Esophagus squamous epithelium (tissue), 5 donors: ENCODE measurements at places on chromosomes 6 and 20.

DNA sequence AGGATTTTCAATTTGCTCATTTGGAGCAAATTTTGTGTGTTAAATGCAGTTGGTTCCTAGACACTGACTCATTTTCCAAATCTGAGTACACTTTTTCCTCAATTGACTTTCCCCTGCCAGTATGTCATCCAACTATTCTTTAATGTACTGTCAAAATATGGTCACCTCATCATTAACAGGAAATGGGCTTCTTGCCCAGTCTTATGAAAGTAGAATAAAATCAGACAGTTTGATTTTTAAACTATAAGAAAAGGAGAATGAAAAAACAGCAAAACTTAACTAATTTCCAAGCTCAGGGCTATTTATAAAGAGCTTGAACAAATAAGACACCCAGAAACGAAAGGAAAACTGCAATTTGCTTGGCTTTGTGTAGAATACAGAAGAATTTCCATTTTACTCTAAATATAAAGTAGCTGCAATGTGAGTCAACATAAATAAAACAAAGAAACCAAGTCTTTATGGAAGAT lies 43.7 kb upstream of the RAB23 start:
- DNase-seq = no peak

- no peak for DNase-seq
Observed at GRCh38 chr6:10405513-10405900, 9.4 kb downstream of the TFAP2A start.

DNA sequence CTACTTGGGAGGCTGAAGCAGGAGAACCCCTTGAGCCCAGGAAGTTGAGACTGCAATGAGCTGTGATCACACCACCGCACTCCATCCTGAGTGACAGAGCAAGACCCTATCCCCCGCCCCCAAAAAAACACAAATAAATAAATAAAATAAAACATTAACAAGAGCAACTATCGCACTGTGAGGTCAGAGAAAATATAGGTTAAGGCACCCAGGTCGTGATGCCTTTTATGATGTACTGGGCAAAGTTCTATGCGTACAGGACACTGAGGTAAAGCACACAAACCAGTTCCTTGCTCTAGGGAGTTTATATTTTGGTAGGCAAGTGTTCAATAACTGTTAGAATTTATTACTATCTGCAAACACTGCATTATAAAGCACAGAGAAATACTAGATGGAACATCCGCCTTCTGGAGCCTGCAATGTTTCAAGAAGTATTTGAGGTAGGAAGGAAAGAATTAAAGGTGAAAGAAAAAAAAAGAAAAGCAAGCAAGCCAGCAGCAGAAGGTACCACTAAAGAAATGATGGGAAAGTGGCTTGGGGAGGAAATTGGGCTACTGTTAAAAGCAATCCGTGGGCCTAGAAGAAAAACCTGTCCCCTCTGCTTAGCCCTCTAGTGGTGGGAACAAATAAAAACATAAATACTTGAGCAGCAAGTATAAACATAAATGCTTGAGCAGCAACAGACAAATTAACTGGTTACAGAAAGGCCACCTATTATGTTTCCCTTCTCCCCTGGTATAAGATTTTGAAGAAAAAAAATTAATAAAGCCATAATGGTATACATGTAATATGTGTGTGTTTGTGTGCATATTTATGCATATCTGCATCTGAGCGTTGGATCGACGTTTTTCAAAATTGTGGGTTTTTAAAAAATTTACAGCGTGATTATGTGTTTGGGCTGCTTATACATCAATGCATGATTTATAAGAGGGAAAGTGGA lies 128.0 kb downstream of the PHACTR1 start:
- DNase-seq = no peak

GRCh38 chr6:143233554-143234285 lies 173.0 kb downstream of the AIG1 start:
- no peak for DNase-seq

- DNase-seq = no peak
Observed at GRCh38 chr20:3733119-3733995, 872 bp downstream of the HSPA12B start.

- no peak for DNase-seq
Observed at GRCh38 chr20:53598140-53599043, 4.8 kb upstream of the ZNF217 start.

DNA sequence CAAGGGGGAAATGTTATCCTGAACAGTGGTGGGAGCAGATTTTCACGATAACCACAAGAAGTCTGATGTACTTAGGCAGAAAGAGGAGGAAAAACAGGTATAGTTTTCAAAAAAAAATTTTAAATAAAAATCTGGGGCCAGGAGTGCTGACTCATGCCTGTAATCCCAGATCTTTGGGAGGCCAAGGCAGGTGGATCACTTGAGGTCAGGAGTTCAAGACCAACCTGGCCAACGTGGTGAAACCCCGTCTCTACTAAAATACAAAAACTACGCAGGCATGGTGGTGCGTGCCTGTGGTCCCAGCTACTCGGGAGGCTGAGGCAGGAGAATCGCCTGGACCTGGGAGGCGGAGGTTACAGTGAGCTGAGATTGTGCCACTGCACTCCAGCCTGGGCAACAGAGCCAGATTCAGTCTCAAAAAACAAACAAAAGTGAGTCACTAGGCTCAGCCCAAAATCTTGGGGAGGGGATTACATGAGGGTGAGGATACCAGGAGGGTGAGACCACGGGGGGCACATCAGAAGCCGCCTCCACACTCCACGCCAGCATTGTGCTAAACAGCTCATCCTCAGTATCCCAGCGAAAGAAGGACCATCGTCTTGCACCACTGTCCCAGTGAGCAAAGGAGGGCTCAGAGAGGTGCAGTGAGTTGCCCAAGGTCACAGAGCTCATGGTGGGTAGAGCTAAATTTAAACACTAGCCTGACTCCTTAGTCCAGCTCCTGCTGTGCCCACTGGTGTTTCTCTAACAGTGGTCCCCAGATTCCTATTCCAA lies 33.7 kb downstream of the BCAS4 start:
- DNase-seq = no peak

- DNase-seq = no peak
Observed at GRCh38 chr6:79635232-79635543, 4.1 kb downstream of the SH3BGRL2 start.

- DNase-seq = no peak
Observed at GRCh38 chr6:124660185-124660584, 302.1 kb upstream of the RNF217 start.

DNA sequence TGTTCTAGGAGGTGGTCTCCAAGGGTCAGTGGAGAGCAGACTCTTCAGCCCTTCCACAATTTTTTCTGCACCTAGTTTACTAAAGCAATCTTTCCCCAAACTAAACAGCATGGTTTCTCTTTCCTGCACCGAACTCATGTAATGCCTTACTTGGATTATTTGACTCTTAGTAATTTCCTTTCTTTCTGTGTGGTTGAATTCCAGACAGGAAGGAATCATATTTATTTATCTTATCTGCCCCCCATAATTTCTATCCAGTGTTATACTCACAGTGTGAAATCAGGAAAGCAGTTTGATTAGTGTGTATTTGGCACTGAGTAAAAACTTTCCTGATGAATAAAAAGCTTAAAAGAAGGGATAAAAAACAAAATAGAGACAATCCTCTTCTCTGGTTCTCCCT lies 140.3 kb upstream of the STMND1 start:
- no peak for DNase-seq

DNA sequence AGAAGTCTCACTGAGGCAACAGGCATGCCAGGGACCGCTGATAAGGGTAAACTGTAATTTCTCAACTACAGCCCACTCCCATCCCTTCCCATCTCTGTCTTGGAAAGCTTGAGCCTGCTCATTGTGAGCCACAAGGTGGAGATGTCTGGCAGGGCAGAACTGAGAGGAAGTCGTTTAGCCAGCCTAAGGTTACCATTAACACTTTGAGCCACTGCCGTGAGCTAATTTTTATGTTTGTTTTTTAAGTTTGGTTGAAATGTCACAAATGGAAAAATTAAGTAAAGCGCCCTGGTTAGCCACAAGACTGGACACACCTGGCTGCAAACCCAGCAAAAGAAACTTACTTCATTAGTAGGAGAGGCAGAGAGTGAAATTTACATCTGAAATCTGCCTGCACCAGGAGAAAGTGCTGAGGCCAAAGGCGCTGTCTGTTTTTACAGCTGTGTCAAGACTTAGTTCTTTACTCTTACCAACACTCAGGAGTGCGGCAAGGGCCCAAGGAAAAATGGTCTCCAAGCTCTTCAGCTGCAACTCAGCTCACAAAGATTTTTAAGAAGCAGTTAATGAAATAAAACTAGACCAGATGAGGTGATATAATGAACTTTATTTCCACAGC lies 50.0 kb upstream of the FAM83C start:
- DNase-seq = no peak

- DNase-seq = no peak
Observed at GRCh38 chr6:46056906-46057529, 41.4 kb upstream of the CLIC5 start.

GRCh38 chr6:364609-365540 lies 26.7 kb upstream of the IRF4 start:
- DNase-seq = no peak

DNA sequence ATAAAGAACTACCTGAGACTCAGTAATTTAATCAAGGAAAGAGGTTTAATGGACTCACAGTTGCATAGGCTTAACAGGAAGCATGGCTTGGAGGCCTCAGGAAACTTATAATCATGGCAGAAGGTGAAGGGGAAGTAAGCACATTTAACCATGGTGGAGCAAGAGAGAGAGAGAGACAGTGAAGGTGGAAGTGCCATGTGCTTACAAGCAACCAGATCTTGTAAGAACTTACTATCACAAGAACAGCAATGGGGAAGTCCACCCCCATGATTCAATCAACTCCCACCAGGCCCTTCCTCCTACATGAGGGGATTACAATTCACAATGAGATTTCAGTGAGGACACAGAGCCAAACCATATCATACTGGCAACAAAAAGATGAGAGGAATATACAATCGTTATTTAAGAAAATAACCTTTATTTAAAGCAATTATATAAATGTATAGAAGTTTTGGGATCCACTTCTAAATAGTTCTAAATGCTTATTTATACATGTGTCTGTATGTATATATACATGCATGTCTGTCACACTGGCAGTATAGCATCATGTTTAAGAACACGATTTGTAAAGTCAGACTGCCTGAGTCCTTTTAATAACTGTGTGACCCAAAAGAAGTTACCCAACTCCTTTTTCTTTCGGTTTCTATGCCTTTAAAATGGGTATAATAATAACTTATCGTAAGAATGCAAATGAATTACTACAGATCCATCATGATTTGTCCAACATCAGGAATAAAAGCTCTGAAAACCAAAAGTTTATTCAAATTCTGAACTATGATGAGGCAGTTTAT lies 255.7 kb upstream of the THEMIS start:
- DNase-seq = no peak

- no peak for DNase-seq
Observed at GRCh38 chr6:129992881-129993280, 25.5 kb upstream of the L3MBTL3 start.

DNA sequence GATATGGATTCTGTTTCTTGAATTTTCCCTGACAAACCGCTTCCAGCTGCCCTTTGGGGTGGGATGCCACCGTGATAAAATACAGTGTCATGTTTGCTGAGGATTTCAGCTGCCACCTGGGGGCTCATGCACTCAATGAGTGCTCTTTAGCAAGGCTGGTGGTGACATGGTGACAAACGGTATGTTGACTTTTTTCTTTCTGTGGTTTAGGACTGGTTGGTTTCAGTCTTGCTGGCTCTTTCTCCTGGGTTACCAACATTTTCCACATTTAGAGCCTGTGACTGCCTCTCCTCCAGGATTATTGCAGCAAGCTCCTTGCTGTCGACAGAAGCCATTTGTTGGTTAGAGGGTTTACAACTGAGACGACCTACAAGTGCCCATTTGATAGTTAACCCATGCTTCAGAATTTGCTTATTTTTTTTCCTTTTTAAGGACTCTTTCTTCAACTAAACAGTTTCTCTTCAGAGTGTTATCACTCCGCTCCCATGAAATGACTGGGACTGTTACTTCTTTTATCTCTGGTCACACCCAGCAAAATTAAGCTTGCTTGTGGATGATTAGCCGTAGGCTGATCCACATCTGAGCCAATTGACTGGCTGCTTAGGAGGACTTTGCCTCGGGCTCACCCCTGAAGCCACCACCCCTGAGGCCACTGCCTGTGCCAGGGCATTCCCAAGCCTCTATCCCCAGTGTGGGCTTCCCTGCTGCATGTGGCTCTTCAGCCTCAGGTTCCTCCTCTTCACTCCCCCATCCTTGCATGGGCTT lies 48.4 kb upstream of the CDYL start:
- DNase-seq = no peak

GRCh38 chr20:43842126-43843020 lies 72.3 kb upstream of the TOX2 start:
- DNase-seq = no peak

DNA sequence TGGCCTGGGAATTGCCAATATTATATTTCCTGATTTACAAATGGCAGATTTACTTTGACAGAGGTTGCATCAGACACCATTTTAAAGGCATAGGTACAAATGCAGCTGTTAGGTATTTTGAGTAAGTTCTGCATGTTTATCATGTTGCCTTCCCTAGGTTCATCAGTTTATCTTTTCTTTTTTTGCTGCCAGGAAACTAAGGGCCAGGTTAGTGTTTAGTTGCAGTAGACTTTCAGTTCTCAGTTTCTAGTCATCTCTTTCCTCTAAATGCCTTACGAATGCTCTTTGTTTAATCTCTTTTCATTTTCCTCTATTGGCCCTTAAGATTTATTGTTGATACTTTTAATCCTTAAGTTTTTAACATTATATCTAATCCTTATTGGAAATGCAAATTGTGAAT lies 129.9 kb downstream of the SMAP1 start:
- no peak for DNase-seq

GRCh38 chr20:44143936-44144335 lies 43.1 kb downstream of the JPH2 start:
- DNase-seq = no peak

DNA sequence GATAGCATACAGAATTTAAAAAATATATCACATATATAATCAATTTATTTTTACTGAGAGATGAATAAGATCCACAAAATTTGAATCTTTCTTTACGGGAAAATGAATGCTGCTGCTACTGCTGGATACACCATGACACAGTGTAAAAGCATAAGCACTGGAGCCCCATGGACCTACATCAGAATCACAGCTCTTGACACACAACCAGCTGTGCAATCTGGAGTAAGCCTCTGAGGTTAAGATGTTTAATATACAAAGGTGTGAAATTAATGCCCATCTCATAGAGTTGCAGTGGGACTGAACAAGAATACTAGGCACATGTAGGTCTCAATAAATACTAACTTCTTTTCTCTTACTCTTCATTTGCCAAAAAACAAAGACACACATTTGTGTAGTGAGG lies 48.1 kb downstream of the MAN1A1 start:
- no peak for DNase-seq

DNA sequence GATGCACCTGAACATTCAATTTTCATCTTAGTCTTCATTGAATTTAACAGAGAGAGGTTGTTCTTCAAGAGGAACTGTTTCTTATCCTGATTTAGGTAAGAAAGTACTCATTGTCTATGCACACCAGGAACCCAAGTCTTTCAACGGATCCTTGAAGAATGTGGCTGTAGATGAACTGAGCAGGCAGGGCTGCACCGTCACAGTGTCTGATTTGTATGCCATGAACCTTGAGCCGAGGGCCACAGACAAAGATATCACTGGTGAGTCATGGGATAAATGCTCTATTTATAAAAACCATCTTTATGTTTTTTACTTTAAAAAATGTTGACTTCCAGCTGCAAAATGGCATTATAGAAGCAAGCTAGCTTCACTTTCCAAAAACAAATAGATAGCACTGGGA lies 10.2 kb downstream of the NQO2 start:
- no peak for DNase-seq
